T-helper 2 cell treated with Interferon-gamma antibody and Interleukin-4, amounts not matched to agents 5 μg/mL and 100 μg/mL, for 36 hours (primary cell): ENCODE measurements at places on chromosomes 3 and 15.

DNA sequence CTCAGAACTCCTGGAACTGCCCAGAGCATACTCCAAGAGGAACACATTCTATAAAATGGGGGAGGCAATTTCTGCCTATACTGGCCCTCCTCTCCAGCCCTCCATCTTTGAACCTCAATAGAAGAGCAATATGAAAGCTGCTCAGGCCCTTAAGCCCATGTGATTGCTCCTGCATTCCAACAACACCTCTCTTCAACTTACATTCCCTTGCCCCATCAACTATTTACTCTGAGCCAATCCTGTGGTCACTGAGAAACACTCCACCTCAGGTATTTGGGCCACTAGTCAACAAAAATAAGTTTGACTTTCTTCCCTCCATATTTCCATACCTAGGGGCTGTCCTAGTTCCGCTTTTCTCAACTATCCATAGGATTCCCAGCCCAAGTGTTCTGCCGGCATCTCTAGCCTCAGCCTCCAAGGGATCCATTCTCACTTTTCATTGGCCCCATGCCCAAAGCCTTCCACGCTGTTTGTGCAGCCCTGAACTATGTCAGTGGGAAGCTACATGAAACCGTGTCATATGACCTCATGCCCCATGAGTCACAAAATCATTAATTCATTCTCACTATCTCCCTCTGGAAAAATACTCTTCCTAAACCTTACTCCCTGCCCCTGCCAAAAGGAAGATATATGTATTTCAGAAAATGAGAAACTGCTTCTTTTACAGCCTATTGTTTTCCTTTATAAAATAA is 61.6 kb downstream of the GJD2 start:
- no peak for DNase-seq

- DNase-seq: no peak
Observed at GRCh38 chr15:42693942-42694341, 43.0 kb downstream of the CDAN1 start.

DNA sequence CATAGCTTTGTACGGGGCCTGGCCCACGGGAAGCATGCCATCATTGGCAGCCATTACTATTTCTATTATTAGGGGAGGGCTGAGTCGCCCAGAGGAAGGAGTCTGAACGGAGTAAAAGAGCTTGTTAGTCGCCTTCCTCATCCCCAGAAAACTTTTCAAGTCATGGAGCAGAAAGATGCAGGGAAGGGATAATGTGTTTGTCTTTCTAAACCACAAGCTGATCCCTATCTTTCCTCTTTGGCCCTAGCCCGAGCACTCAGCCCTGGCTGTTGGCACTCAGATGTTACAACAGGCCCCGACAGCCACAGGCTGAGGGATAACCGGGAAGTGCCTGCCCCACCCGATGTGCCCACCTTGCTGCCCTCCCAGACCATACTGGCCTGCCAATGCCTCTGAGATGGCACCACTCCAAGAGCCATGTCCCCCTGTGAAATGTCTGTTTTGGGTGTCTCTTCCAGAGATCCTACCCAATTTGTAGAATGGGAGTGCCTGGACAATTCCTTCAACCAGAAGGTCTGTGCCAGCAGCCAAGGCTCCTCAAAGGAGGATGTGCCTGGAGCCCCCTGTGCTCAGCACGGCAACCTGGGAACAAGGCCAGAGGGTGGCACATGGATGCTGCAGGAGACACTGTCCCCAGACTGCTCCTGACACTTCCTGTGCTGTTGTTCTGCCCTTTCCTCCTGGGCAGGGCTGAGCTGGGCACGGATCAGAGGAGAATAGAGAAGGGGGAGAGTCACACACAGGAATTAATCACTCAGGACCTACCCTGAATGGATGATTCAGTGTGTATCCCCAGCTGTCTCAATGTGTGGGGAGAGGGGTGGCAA is 10.8 kb downstream of the PAK6 start:
- DNase-seq: no peak

GRCh38 chr3:71979175-71979574 is 194.2 kb upstream of the PROK2 start:
- no peak for DNase-seq

DNA sequence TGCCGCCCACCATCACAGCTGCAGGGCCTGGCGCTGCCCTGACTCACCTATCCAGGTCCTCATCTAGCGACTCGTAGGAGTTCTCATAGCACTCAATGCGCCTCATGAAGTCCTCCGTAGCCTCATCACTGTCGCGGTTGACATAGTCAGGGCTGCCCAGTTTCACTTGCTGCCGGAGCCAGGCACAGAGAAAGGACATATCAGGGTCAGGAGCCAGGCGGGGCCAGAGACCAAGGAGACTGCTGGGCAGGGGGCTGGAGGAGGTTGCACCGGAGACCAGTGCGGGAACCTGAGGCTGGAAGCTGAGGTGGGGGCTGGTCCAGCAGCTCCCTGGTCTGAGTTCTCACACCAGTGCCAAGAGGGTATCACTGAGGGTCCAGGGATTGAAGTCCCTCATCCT is 18.2 kb downstream of the PFKFB4 start:
- DNase-seq: no peak

- DNase-seq: no peak
Observed at GRCh38 chr3:51436998-51437639, 46.0 kb downstream of the RBM15B start.

GRCh38 chr15:59157840-59158700 is 48.6 kb upstream of the LDHAL6B start:
- DNase-seq: no peak

DNA sequence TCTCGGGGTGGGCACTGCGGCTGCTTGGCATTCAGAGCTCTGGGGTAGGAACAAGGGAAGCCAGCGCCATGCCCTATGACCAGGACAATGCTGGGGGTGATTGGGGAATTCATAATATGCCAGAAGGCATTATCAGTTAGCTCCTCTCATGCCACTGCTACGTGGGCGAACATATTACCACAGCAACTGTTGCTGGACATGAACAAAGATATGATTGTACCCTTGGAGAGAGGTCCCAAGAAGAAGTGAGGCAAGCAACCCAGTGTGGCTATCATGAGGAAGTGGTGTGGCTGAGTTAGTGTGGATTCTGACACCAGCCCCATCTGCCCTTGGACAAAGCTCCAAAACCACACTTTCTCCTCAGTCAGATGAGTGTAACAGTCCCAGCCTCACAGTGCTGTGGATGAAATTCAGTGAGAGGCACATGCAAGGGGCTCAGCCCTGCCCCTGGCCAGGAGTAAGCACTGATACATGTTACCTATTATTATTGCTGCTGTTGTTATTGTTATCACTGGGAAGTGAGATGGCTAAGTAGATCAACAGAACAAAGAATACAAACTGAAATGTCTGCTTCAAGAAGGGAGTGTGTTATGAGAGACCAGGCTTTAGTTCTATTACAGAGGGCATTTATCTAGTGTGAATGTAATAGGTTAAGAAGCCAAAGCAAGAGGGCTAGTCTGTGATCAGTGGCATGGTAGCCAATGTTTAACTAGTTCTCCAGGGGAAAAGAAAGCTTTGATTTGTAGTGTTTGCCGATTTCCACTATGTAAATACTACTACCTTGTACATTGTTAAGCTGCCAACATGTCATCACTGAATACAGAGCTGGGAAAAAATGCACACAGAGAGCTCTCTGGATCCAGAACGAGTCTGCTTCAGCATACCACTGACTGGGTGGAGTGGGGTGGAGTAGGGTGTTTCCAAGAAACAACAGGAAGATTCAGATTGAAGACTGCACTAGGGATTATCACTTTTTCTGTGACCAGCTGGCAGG is 222.3 kb upstream of the EIF1B start:
- no peak for DNase-seq

GRCh38 chr3:71146673-71147072 is 436.9 kb downstream of the FOXP1 start:
- DNase-seq: no peak

DNA sequence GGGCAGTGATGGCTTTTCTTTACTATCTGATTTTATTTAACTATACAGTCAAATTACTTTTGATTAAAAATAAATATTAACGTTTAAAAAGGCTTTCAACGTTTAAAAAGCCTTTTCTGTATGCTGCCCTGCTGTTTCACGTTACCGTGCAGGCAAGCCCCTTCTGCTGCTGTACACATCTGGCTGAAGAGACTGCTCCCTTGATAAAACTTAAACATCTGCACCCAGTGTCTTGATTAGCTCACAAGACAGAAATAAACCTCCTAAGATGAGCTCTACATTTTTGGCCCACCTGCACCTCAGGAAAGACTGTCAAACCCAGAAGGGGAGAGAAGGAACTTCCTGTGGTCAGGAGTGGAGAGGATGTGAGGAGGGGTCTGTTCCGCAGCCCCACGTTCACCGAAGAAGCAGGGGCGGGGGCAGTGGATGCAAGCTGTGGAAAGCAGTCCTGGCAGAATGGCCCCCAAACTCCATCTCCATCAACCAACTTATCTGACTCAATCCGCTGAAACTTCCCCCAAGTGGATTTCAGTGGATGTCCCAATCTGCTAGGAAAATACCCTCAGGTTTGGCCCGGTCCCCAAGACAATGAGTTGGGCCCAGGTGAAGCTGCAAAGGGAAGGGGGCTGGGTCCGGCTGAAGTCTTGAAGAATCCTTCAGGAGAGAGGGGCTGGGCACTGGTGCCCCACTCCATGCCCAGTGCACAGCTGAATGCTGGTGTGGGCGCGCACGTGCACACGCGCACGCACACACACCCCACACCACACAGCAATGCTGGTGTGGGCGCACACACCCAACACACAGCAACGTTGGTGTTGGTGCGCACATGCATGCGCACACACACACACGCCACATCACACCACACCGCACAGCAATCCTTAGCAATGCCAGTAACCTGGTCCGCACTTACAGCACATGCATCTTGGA is 88.6 kb downstream of the LRIG1 start:
- no peak for DNase-seq

DNA sequence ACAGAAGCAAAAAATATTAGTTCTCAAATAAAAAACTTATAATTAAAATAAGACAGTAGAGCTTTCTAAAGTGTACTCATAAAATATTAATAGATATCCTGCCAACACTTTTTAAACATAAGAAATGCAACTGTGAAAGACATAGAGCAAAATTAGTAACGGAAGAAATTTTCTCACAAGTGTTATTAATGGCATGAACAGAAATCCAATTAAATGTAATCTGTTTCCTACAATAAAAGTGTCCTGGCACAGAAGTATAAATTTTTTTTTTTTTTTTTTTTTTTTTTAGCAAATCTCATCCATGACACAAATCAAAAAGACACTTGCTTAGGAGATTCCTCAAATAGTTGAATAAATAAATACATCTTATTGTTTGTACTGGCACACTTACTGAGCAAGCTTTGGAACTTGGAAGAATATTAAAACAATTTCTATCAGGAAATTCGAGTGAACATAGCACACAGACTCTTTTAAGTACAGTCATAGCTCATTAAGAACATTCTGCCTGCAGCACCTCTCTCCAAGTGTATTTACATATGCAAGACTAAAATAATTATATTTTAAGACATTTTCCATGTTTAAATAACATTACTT is 227.2 kb upstream of the ROBO2 start:
- DNase-seq: no peak
